Stimulated activated CD8-positive, alpha-beta memory T cell treated with anti-CD3 and anti-CD28 coated beads, Interleukin-12 subunit alpha, Interleukin-12 subunit beta, amount 100 ng/mL, for 4 hours (primary cell): ENCODE measurements at places on chromosomes 11 and 22.
A peak's percentile ranks its signal among the peaks of the same experiment; 100 is the strongest.

DNA sequence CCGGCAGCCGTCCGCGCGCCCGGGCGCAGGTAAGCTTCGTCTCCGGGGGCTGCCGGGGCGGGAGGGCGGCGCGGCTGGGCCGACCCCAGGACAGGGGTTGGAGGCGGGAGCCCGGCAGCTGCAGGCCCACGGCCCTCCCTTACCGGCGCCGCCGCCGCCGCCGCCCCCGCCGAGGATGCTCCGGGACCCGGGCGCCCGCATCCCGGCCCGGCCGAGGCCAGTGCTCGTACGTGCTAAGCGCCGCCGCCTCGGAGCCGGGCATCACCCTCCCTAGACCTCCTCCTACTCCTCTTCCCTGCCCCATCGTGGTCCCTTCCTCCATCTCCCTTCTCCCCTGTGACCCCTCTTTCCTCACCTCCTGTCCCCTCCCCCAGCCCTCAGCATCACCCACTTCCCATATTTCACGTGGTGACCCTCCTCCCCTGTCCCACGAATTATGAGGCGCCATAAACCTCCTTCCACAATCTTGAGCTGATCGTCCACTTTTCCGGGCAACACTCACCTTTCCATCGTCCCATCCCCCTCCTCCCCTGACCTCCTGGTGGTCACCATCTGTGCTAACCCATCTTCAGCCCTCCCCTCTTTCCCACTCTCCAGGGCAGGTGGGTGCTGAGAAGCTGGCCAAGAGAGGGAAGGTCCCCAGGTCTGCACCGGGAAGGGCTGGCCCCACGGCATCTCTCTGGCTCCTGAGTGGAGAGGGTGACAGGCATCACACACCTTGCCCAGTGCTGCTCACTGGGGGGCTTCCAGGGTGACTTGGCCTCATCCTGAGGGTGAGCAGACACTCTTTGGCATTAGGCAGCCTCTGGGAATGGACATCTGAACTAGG is 612 bp downstream of the ASPHD2 start:
- DNase-seq: no peak

DNA sequence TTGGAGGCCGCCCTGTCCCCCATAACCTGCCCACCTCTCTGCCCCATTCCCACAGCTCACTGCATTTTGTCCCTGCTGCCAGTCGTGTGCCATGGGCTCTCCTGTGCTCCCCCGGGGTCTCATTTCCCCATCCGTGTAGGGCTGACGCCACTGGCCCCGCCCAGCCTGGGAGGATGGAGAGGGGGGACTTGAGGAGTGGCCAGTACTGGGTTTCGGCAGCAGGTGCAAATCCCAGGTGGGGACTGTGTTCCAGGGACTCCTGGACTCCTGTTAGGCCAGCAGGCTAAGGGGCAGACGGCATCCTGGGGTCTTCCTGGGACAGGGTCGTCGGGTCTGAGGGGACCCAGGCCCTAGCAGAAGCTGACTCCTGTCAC is 1.2 kb upstream of the MYO7A start:
- no peak for DNase-seq

DNA sequence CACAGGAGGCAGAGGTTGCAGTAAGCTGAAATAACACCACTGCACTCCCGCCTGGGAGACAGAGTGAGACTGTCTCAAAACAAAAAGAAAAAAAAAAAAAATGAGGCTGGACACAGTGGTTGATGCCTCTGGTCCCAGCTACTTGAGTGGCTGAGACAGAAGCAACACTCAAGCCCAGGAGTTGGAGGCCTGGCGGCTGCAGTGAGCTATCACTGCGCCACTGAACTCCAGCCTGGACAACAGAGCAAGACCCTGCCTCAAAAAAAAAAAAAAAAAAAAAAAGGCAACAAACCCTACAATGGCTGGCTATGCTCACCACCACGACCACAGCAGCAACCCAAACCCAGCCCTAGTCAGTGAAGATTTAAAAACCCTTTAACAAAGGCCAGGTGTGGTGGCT is 8.2 kb downstream of the NAP1L4 start:
- DNase-seq: no peak

DNA sequence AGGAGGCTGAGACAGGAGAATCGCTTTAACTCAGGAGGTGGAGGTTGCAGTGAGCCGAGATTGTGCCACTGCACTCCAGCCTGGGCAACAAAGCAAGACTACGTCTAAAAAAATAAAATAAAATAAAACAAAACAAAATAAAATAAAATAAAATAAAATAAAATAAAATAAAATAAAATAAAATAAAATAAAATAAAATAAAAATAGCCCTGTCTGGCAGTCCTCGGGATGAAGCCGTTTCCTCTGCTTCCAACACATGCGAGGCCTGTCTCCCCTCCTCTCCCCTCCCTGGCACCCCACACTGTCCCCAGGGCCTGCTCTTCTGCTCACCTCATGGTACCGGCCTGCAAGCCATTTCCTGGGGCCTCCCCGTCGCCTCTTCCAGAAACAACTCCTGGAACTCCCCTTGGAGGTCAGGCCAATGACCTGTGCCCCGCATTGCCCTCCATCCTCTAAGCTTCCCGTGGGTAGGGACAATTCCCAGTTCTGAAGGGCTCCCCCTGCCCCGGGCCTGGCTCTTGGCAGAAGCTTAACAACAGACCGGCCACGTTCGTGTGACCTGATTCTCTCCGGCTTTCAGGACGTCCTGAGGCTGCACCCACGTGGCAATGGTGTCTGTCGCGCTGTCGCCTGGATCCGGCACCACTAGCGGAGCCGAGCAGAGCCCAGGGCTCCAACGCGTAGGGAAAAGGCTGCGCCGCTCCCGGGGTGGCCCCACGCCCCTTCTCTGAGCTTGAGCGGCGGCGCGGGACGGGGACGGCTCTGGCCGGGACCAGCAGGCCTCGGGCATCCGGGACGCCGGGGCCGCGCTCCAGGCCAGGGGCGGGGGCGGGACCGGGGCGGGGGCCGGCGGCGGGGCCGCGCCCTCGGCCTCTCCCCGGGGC is 456 bp upstream of the PARVB start:
- peak; percentile 9 for DNase-seq

GRCh38 chr11:22337596-22338485 is at the start of gene SLC17A6:
SLC17A6 (plus strand) TSS chr11:22338381; CDS start chr11:22338534, 153 bp downstream.
- DNase-seq: no peak

DNA sequence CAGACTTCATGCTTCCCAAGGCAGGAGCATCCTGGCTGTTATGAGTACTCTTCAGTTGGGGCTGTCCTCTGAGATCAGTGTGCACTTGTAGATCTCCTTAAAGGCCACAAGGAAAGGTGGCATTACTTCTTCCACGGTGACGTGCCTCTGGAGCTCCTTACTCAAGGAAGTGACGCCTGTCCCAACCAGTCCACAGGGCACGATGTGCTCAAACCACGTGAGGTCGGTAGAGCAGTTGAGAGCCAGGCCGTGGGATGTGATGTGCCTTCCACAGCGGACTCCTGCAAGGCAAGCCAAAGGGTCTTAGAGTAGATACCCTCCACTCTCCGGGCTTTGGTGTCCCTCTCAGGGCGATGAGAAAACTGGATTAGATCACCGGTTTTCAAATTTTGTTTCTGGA is 1.4 kb downstream of the LIPT2 start:
- no peak for DNase-seq

GRCh38 chr11:44585421-44585820 is 20.0 kb downstream of the CD82 start:
- DNase-seq: no peak

- DNase-seq: no peak
Measured at GRCh38 chr11:68436985-68437926, 23.3 kb upstream of the PPP6R3 start.

- DNase-seq: no peak
Measured at GRCh38 chr11:1073851-1074243, 827 bp upstream of the MUC2 start.

- DNase-seq: no peak
Measured at GRCh38 chr11:94322501-94322900, 18.1 kb downstream of the IZUMO1R start.

DNA sequence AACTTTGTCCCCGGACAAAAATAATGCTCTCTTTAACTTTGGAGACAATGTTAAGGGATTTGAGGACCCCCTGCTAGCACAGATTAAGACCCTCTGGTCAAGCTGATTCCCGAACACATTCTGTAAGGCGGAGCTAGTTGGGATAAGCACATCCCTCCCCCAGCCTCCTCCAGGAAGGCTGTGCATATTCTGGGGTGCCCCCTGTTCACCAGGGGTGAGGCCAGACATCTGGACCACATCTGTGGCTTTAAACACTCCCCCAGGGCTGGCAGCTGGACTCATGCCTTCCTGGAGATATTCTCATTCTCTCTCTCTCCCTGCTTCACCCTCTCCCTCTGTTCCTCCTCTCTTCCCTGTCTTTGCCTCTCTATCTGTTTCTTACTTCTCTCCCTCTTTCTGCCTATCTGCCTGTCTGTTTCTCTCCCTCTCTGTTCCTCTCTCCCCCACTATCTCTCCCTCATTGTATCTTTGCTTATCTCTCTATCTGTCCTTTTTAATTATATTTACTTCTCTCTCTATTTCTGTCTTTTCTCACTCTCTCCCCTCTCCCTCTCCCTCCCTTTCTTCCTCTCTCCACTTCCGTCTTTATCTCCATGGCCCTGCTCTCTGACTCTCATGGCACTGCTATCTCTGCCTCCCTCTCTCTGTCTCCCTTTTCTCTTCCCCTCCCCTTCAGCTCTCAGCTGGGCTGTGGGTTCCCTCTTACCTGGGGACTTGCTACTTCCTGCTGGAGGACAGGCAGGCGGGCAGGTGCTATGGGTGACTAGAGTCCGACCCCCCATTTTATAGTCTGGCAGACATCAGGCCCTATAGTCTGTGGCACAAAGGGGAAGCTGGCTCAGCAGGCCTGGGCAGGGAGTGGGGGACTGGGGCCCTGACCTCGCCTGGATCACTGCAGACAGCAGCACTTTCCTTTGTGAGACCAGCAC is at the start of gene CRYBB1:
TSS of gene CRYBB1 (minus strand) at position 757 of the 929 bp plus-strand sequence. CDS start 1,708 bp downstream, outside the sequence.
- no peak for DNase-seq

- DNase-seq: no peak
Measured at GRCh38 chr11:43359422-43359818, 700 bp downstream of the TTC17 start.

DNA sequence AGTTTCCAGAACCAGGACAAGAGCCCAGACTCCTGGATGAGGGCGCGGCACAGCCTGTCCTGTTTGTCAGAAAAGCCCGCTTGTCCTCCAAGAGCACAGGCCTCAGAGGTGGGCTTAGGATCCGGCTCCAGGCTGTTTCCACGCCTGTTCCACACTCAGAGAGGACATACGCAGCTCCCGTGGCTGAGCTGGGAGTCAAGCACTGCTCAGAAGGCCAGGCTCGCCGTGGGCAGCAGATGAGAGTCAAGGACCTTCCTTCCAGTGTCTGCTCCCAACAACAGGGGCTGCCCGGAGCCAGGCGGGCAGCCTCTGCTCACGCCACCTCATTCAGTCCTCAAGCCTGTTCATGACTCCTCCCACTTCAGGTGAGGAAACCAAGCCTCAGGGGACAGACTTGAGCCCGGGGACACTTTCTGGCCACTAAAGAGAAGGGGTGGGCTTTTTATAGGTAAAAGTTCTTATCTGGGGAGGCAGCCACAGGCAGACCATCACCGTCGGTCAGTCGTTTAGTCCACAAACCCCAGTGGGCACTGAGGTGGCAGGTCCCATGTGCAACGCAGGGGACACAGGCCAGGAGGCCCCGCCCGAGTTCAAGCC is 3.8 kb downstream of the CYB5R3 start:
- DNase-seq: no peak

DNA sequence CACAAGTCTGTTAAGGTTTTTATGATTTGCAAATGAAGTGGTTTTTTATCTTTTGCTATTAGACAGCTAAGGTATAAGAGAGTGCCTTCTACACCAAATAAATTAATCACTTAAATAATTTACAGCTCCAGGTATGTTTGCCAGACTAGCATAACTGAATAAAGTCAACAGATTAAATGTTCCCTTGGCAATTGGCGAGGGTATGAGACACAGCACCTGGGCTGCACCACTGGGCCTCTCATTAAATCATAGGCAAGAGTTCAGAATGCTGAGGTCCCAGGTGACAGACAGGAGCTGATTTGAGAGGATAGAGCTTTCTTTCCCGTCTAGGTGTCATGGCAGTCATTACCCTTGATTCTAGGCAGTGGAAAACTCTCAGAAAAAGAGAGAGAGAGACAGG is 62.6 kb upstream of the WT1 start:
- DNase-seq: no peak

- no peak for DNase-seq
Measured at GRCh38 chr11:115290893-115291292, 213.3 kb downstream of the CADM1 start.

- DNase-seq: no peak
Measured at GRCh38 chr22:40054486-40054885, 59.7 kb downstream of the FAM83F start.
